ENCODE measurements at places on chromosomes 5 and 9.
A peak's percentile ranks its signal among the peaks of the same experiment; 100 is the strongest.

GRCh38 chr5:150511578-150512367 lies 3.8 kb downstream of the NDST1 start:
- peak; percentile 49 for DNase-seq

- no peak for DNase-seq
These were observed 29.2 kb downstream of the PTPN3 start for GRCh38 chr9:109468927-109469326.

DNA sequence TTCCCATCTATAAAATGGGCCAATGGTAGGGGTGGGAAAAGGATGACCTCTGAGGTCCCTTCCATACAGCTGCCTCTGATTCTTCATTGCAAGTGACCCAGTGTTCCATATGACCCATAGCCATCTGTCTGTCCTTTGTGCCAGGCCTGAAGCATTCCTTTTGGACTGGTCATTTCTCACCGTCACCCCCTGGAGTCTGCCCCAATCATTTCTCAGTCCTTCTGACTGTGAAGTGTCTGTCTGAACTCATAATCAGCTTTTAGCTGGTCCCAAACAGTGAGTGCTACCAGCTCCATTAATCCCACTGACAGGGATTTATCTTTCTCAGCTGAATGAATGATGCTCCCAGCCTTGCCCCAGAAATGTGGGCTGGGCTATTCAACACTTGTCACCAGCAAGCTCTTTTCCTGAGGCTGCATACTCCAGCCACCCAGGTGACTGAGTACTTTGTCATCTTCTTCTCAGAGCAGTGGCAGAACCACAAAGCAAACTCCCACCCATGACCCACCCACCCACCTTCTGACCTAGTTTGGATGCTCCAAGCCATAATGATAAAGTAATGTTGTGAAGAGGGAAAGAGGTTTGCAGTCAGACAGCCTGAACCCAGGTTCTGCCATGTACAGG lies 37.4 kb downstream of the KCNIP1 start:
- DNase-seq, result no peak

DNA sequence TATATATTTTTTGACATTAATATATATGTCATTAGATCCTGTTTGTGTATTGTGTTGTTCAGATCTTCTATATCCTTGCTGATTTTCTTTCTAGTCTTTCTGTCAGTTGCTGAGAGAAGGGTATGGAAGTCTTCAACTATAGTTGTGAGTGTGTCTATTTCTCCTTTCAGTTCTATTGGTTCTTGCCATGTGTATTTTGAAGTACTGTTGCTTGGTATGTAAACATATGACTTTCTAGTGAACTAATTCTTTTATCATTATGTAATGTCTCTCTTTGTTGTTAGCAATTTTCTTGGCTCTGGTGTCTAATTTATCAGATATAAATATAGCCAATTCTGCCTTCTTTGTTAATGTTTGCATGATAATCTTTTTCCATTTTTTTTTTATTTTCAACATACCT lies 84.3 kb upstream of the CAST start:
- DNase-seq, result no peak

DNA sequence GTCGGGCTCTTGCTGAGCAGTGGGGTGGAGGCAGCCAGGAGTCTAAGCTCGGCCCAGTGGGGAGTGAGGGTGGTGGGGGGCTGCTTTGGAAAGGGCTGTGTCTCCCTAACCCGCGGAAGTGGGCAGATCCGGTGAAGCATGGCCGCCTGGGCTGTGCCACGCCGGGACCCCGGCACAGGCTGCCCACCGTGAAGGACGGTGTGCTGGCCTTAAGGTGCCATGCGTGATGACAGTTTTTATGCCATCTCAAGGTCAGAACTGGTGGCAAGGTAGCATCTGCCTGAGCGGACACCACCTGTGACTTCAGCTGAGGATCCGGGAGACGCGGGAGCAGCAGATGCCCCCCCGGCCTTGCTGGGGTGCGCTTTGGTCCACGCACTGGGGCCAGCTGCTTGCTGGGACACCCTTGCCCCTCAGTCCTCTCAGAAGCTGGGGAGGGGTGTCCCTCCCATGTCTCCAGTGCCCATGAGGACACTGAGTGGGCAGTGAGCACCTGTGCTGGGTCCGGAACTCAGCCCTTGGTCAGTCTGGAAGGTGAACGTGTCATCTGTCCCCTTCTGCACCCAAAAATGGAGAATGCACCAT lies 53.9 kb downstream of the AHRR start:
- peak; percentile 35 for DNase-seq

Data from SJSA1 (cell line).